Fibroblast of the aortic adventitia (primary cell): ENCODE measurements at places on chromosomes 4 and X. TPM values are rescaled to one million over a fixed set of nuclear protein-coding genes. Genes with fewer than 3 reads are reported as not detected.

DNA sequence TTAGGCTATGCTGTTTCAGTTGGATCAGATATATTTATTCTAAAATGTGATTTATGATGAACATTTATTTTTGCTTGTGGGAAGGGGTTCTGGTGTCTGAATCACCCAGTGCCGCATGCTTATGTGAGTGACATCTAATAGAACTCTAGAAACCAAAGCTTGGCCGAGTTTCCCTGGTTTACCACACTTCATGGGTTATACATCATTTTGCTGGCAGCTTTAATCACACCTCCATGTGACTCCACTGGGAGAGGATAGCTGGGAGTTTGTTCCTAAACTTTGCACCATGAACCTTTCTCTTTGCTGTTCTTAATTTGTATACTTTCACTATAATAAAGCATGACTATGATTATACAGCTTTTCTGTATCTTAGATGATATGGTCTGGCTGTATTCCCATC is 382.9 kb downstream of the INPP4B start:
- DNase-seq: peak; percentile 42

- peak; percentile 71 for DNase-seq
These were observed 168.9 kb downstream of the ZNF674 start for GRCh38 chrX:46376246-46376885.

DNA sequence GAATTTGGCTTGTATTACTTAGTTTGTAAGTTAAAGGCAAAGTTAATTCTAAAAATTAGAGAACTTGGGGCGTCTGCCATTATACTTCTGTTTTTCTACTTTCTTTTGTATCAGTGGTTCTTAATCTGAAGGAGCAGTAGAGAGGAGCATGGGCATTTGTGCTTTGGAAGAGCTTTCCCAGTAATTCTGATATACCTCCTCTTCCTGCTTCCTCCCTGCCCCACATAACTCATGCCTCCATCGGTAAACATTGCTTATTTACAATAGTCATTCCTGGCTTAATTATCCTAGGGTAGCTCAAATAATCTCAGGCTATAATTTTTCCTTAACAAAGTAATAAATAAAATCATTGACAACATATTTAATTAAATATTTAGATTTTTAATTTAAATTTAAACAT is 37.1 kb upstream of the SPARCL1 start:
- no peak for DNase-seq

GRCh38 chr4:183397741-183398297 is 46.6 kb upstream of the CDKN2AIP start:
- DNase-seq: no peak

- DNase-seq: no peak
These were observed 1.1 kb downstream of the DOCK11 start for GRCh38 chrX:118496763-118497079.

- peak; percentile 64 for DNase-seq
These were observed 100.5 kb upstream of the TBC1D9 start for GRCh38 chr4:140856621-140857062.

GRCh38 chrX:12977761-12978204 is 2.9 kb downstream of the TMSB4X start:
- DNase-seq: no peak

GRCh38 chr4:150817804-150818528 is 197.1 kb downstream of the LRBA start:
- no peak for DNase-seq

DNA sequence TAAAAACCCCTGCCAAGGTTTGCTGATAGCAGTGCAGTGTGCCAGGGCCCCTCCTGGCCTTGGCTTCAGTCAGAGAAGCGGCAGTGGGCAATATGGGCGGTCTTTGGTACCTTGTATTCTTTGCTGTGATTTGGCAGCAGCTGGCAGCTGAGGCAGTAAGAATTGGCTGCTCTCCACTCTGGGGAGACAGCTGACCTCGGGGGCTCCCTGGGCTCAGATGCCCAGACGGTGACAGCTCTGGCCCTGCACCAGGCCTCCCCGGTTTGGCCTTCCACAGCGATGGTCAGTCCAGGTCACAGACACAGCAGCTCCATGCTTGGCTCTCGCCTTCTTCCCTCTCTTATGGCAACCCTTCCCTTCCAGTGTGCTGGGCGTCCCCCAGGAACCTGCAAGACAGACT is 330.9 kb downstream of the BCOR start:
- no peak for DNase-seq

- DNase-seq: no peak
These were observed 154.8 kb upstream of the ZFP42 start for GRCh38 chr4:187840814-187841213.

DNA sequence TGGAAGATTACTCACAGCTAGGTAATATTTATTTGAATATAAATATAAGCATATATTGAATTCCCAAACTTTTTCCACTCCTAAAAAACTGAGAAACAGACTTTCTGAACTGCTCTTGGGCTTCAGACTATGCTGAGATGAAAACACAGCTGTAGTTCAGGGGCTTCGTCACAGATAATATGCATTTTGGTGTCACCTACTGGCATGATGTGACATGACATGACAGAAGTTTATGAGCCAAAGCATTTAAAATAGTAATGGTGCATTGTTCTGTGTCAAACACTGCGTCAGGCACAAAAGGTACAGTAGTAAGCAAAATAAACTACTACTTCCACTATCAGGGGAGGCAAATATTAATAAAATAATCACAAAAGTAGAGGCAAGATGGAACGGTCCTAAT is 171.3 kb downstream of the BTC start:
- DNase-seq: peak; percentile 32

- DNase-seq: peak; percentile 50
These were observed 1415.8 kb downstream of the C4orf33 start for GRCh38 chr4:130511776-130512175.

- peak; percentile 62 for DNase-seq
These were observed 12.5 kb downstream of the HPF1 start for GRCh38 chr4:169745291-169745690.

GRCh38 chrX:10697616-10698317 is 77.4 kb upstream of the MID1 start:
- DNase-seq: no peak

GRCh38 chrX:24364326-24364725 is 3.9 kb downstream of the SUPT20HL1 start:
- DNase-seq: no peak

DNA sequence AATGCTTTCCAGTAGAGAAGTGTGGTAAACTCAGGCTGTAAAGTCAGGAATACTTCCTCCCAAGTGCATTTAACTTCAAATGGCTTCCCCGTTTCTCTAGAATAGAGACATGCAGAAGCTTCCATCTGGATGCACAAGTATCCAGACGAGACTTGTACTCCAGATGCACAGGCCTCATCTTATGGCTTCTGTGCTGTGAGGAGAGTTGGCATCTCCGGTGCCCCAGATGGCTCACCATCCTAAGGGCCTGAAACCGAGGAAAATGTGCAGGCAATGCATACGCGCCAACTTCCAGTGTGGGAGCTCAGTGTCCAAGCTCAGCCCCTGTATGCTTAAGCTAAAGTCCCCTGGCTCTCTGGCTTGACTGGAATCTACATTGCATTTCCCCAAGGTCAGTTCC is 184.0 kb upstream of the TBL1X start:
- no peak for DNase-seq

DNA sequence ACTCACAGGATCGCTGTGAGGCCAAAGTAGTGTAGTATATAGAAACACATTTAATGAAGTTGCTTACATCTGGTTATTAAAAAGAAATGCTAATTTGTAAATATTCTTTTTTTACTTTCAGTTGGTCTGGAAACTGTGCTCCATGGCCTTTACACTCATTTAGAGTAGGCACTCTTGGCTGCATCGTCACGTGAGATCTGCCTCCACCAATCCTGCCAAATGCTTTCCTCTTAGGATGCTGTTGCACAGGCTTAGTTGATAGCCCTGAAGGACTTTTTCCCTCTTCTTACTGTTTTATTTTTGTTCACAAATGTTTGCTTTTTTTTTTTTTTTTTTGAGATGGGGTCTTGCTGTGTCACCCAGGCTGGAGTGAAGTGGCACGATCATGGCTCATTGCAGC is 6.3 kb downstream of the CPE start:
- no peak for DNase-seq

GRCh38 chr4:33512397-33512796 is 2731.9 kb downstream of the ARAP2 start:
- DNase-seq: no peak

- peak; percentile 88 for DNase-seq
These were observed 41.6 kb upstream of the UGT2B7 start for GRCh38 chr4:69054578-69055200.

DNA sequence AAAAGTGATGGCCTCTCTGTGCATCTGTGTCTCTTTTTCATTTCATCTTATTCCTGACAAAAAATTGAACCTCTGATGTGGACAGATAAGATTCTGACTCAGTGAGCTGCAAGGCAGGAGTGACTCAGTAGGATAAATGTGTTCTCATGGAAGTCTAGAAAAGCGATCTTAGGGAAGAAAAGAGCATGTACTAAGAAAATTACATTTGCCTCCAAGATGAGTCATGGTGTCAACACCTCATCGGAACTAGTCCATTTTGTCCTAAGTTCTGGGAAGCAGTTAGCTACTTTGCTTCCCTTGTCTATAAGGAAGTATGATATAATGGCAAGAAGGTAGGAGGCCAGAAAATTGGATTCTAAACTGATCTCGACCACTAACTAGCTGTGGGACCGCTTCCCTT is 83.5 kb upstream of the AFF2 start:
- peak; percentile 65 for DNase-seq

- no peak for DNase-seq
These were observed 76.3 kb upstream of the ARHGAP36 start for GRCh38 chrX:130981836-130982235.

- peak; percentile 61 for DNase-seq
These were observed 79.5 kb upstream of the FAM9C start for GRCh38 chrX:13123857-13124345.

- no peak for DNase-seq
These were observed 8.7 kb upstream of the ANK2 start for GRCh38 chr4:113040793-113041192.

DNA sequence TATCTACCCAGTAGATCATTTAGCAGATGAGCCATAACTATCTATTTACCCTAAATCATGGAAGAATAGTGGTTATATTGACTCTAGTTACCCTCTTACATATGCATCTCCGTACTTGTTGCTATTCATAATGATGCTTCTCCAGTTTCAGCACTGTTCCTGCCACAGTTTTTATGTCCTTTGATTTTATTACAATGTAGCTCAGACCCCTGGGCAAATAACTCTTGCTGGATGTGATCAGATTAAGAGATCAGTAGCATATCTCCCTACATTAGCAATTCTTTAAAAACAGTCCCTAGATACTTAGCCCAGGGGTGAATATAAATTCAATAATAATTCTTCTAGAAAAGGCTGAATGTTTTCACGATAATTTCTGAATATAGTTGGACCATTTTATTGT is 696.5 kb downstream of the ADGRL3 start:
- DNase-seq: no peak

GRCh38 chr4:101806914-101807313 is 16.4 kb downstream of the BANK1 start:
- peak; percentile 33 for DNase-seq

- DNase-seq: peak; percentile 71
These were observed 632 bp upstream of the PCDH7 start for GRCh38 chr4:30719454-30720020.

The TMEM255A gene
- not detected in 2 replicates for total RNA-seq

The IL1RAPL2 gene
- 0.27 TPM in 1 of 2 replicates, not detected in the other for total RNA-seq

The HOPX gene
- total RNA-seq: 0.36 TPM in 1 of 2 replicates, not detected in the other

The CFP gene
- 0.18 TPM in 1 of 2 replicates, not detected in the other for total RNA-seq

The TDO2 gene
- 1.5 and 1.8 TPM in 2 replicates for total RNA-seq

The XAGE2 gene
- total RNA-seq: not detected in 2 replicates

The DCAF12L2 gene
- not detected in 2 replicates for total RNA-seq

The EIF1AX gene
- total RNA-seq: 38.9 and 112 TPM in 2 replicates

The NAT8L gene
- 0.09 and 0.25 TPM in 2 replicates for total RNA-seq

The CITED1 gene
- not detected in 2 replicates for total RNA-seq

The SMIM31 gene
- total RNA-seq: not detected in 2 replicates

The BRS3 gene
- total RNA-seq: not detected in 2 replicates

The PABPC1L2A gene
- not detected in 2 replicates for total RNA-seq

The PRDM8 gene
- 7.8 and 15.6 TPM in 2 replicates for total RNA-seq

The PRRG3 gene
- total RNA-seq: 0.45 and 0.49 TPM in 2 replicates

The EGFL6 gene
- 0.27 TPM in 1 of 2 replicates, not detected in the other for total RNA-seq

The FAM9C gene
- total RNA-seq: not detected in 2 replicates
